Activated CD4-positive, alpha-beta T cell treated with anti-CD3 and anti-CD28 coated beads, Interleukin-2, amount 50 U/mL, for 1 hour (primary cell): ENCODE measurements at places on chromosomes 2 and 18.
A peak's percentile ranks its signal among the peaks of the same experiment; 100 is the strongest.

DNA sequence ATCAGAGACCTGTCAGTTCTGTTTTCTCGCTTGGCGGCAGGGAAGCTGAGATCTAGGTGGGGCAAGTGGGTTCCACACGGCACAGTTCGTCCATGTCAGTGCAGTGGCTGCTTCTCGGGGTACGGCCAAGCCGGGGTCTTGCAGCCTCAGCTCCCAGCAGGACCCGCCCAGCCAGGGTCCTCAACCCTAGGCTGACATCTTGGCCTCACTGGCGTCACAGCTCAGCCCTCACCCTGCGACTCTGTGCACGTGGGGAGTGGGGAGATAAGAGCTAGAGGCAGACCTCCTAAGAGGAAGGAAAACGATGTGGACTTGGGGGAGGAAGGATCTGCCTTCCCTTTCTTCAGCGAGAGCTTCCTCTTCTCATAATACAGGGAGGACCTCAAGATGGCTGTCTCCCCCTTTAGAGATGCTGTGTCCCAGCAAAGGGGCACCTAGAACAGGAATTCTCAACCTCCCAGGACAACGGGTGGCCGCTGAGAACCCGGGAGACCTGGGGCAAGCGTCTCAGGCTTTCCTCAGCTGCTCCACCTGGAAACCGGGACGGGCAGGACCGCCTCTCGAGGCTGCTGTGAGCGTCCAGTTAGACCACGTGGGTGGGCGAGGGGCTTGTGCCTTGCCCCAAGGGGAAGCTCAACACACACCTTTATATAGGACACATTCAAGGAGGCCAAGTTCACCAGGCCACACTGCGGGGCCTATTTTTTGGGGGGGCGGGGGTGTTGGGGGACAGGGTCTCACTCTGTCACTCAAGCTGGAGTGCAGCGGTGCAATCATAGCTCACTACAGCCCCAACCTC lies 23.5 kb upstream of the KLF11 start:
- DNase-seq: no peak

DNA sequence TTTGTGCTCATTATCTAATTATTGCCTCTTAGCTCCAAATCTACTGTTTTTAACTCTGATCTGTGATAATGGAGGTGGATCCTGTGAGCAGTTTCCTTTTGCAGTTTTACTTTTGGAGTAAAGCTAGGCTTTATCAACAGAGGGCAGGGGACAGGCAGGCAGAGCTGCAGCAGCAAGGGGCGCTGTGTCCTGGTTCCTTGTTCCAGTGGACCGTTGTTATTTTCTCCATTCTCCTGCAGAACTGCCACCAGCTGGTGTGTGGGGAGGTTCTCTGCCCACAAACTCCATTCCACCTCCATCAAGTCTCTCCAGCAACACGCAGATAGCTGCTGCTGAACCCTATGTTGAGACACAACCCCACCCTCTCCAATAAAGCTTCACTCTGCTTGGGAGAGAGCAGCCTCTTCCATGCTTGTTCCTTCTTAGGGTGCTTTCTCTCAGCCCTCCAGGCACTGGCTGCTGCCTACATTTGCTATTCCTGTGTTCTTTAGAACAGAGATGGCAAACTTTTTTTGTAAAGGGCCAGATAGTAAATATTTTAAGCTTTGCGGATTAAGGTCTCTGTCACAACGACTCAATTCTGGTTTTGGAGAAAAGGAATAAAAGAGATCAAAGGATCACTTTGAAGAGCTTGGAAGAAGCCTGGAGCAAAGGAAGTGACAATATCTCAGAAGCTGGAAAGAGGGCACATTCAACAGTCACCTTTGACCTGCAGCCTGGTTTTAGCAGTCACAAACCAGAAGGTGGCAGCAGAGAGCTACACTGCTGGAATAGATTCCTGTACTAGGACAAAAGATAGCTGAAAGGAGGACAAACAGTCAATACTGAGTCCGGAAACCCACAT lies 208.8 kb downstream of the CCDC178 start:
- peak; percentile 19 for DNase-seq

DNA sequence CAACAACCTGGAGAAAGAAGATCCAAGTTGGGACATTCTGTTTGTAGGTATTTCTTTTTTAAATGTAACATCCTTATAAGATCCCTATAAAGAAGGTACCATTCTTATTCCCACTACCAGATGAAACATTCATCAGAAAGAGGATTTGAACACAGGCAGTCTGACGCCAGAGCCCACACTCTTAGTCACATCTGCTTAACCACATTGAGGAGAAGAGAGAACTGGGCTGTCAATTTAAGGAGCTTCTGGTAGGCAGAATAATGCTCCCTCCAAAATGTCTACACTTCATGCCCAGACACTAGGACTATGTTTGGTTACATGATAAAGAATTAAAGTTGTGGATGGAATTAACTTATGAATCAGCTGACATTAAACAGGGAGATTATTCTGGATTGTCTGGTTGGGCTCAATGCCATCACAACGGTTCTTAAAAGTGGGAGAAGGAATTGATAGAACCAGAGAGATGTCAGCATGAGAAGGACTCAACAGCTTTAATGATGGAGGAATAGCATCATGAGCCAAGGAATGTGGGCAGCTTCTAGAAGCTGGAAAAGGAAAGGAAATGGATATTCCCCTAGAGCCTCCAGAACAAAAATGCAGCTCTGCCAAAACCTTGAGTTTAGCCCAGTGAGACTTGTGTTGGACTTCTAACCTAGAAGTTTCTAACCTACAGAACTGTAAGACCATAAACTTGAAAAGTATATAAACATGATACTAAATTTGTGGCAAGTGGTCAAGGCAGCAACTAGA lies 82.2 kb downstream of the KLF7 start:
- DNase-seq: no peak

DNA sequence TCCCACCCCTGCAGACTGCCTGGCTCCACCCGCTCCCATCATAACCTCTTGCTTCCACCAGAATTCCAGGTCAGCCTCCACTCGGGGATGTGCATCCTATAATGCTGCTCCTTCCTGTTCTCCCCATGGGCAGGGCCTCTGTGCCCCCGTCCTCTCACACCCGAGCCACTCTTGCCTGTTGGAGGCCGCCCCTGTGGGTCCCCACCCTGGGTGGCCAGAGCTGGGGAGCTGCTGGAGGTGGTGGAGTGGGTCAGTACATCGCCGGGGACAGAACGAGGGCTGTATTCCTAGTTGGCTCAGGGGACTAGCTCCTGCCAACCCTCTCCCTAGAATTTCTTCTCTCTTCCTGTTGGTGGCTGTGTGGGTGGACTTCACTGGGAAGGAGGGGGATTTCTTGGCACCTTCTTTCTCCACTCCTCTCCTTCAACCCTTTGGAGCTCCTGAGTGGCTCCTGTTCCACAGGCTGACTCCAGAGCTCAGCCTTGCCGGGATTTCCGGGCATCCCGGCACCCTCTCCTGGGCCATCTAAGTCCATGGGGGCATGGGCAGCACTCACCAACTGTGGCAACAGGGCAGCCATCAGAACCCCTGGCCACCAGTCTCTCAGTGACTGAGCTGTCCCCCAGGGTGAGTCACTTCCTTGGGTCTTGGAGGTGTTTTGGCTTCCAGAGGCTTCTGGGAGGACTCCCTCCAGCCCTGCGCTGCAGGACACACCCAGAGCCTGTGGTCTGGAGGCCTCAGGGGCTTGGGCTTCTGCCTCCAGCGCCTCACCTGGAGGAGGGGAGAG lies 88.2 kb upstream of the MCFD2 start:
- no peak for DNase-seq

DNA sequence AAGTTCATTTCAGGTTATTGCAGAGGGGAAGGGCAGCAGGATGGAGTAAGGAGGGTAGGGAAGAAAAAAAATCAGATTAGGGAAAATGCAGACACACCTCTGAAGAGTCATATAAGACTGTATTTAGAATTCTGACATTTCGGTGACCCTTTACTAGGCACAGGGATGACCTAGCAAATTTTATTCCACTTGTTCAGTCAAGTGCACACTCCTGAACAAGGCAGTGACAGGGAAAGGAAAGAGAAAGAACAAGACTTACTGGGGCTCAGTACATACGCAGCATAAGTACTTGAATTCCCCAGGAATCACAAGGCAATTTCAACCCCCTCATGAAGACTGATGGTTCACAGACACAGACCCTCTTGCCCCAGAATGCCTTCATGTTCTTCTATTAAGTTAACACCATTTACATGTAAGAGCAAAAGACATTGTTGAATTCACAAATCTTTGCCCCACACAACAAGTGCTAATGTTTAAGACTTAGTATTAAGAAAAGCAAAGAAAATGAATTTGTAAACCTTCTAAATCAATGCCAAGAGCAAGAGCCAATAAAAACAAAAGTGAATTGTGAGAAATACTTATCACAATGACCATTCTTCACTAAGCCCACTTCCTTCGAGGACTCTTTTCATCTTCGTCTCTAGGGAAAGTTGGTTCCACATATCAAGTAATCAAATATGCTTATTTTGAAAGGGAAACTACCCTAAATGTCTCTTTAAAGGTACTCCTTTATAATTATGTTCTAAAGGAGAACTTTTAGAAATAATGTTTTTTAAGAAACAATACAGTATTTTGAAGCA lies 47.0 kb downstream of the COBLL1 start:
- DNase-seq: no peak

- DNase-seq: no peak
These were observed 117.1 kb downstream of the ZNF521 start for GRCh38 chr18:25234740-25235345.

GRCh38 chr18:6493194-6493593 lies 78.5 kb upstream of the L3MBTL4 start:
- no peak for DNase-seq

DNA sequence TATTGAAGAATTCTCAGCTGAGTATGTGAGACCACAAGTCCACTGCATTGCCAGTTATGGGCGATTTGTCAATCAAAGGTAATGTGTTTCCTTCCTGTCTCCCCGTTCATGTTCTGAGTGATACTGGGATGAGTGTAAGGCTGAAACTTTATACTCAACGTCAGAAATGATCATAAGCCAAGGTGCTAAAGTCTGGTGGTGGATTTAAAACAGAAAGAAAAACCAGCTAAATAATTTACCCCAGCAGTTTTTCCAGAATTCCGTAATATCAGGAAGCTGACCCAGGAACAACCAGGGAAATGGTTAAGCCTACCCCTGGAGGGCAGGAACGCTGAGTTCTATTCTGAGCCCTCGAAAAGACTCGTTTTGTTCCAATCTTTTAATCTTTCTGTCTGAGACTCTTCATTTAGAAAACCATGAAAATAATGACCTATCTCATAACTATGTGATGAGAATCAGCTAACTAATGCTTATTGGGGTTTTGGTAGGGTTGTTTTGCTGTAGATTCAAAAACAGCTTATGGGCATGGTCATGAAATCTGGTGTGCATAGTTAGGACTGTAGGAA lies 149.6 kb downstream of the LAMA3 start:
- no peak for DNase-seq

DNA sequence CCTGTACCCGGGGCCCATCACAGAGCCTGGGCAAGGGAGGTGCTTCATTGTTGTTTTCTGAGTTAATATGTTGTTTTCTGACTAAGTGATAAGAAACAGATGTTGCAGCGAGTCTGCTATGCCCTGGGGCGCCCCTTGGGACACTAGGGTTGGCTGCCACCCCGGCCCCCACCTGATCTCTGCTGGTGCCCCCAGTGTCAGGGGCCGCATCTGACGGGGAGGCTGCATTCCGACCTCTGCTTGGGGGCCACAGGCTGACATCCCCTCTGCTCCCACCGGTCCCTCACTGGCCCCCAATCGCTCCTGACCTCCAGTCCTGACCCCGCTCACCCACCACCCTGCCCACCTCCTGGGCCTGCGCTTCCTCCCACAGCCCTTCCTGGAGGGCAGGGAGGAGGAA lies 65.9 kb downstream of the LONRF2 start:
- no peak for DNase-seq

DNA sequence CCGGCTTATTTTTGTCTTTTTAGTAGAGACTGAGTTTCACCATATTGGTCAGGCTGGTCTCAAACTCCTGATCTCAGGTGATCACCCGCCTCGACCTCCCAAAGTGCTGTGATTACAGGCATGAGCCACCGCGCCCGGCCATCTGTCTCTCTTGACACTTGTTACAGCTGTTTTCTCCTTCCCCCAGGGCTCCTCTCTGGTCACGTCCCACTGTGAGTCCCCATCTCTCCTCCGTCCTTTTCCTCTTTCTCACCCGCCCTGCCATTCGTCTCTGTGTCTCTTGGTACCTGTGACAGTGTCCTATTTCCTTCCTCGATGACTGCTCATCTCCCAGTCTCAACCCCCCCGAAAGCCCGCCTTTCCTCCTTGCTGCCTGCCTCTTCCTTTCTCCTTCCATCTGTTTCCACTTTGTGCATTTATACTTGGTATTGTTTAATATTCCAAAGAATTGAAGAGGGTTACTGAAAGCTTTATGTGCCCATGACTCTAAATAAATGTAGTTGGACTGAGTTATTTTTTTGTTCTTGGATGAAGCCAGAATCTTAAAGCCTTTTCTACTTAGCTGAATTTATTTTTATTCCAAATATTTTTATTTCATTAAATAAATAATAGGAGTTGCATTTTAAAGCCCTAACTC lies 241.5 kb downstream of the SH3RF3 start:
- no peak for DNase-seq

DNA sequence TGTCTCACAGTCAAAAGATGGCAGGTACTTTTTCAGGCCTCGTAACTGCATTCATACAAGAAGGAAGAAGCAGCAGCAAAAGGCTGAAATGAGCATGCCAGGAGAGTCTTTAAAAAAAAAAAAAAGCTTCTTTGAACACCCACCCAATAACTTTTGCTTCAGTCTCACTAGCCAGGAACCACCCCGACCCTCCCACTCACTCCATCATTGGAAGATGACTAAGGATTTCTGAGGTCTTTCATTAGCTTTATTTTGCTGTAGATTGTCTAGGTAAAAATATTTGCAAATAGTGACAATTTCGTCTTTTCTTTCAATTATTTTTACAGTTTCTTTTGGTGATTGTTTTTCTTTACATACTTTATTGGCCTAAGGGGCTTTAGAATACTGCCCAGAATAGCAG lies 37.9 kb downstream of the RBBP8 start:
- no peak for DNase-seq

- no peak for DNase-seq
These were observed 14.1 kb upstream of the INO80C start for GRCh38 chr18:35511833-35512232.

DNA sequence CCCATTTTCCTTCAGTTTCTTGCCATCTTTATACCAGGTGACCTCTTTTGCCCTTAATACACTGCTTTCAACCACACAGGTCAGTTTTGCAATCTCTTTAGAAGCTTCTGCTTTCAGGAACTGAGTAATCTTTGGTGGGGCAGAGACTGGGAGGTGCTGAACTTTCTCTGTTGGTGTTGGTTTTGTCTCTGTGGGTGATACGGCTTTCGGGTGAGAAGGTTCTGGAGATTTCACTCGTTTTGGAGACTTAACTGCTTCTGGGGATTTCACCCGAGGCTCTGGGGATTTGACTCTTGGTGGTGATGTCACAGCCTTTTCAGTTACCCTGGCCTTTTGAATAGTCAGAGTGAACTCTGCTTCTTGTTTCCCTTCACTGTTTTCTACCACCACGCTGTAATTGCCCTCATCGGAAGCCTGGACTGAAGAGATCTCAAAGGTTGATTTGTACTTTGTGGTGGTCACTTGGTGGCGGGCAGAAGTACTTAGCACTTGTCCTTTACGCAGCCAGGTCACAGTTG lies 50.4 kb downstream of the PLEKHA3 start:
- no peak for DNase-seq
